ENCODE measurements at places on chromosomes 16 and 17.

DNA sequence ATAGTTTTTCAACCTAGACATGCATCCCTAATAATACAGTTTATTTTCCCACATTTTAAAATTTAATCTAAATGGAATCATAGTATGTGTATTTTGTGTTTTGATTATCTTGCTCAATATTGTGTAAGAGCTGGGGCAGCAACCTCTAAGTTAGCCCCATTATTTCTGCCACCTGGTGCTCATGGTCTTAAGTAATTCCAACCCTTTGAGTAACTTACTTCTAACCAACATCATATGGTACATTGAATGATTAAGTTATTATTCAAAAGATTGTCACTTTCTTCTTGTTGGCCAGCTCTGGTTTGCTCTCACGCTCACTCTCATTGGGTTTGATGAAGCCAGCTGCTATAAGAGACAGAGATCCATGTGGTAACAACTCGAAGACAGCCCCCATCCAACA is 3.9 kb upstream of the KRTAP4-3 start:
- DNase-seq, result peak; percentile 11

- no peak for DNase-seq
These were observed 1.1 kb downstream of the LASP1NB start for GRCh38 chr17:38926293-38927070.

DNA sequence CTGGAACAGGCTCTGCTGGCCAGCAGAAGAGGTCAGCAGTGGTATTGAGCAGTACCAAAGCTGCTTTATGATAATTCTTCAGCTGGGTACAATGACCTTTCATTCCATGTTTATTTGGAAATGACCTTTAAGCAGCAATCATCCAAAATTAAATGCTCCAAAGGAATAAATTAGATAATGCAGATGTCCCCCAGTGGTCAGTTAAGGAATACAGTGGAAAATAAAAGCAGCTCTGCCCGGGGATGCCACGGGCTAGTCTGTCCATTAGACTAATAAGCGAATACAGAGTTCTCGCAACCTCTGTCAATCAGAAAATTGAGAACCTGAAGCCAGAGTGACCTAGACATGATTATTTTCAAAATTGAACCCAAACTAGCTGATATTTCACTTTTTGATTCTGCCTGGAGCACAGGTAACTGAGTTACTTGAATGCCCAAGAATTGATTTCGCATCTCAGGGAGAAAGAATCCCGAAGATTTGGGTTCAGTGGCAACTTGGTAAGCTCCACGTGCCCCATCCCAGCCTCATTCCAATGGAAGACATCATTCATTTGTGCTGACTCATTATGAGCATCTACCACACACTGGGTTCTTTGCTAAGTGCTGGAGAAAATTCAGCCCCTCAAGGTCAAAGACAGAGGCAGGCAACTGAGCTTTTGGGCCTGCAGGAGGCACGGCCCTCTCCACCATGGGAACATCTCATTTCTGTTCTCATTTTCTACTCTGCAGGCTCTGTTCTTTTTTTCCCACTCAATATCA is 34.4 kb upstream of the SLC39A11 start:
- no peak for DNase-seq

DNA sequence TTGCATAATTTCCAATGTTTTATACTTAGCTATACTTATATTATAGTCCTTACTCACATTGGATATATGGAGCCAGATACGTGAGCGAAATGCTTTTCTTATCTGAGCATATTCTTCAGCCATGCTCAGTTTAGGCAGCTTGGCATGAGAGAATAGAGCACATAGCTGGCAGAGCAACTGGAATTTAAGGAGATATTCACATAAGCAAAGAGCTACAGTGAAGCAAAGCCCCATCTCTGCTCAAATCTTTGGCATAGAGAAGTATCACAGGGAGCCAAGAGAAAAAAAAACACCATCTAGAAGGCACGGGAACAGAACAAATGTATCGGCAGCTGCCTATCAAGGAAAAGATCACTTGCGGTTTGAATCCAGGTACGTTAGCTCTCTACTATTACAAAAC is 734.2 kb upstream of the KIF2B start:
- no peak for DNase-seq

GRCh38 chr17:72034000-72034399 is 86.8 kb upstream of the SOX9 start:
- no peak for DNase-seq

GRCh38 chr16:14649816-14650215 is 17.1 kb downstream of the BFAR start:
- no peak for DNase-seq

GRCh38 chr17:55641676-55642081 is 81.0 kb downstream of the TMEM100 start:
- DNase-seq, result no peak

DNA sequence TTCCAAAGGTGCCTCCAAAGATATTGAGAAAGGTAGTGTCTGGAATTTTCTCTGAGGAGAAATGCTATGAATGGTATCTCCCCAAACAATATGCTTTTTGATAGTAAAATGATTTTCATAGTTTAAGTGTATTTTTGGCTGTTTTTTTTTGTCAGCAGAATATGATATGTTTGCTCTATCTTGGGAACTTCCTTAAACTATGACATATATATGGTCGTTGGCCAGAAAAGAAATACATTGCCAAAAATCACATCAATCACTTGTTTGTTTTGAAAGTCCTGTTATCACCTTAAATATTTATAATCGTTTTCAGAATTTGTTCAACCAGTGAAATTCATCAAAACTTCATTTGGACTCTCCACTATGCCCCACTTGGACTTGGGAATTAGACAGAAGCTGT is 816.9 kb downstream of the CDH11 start:
- DNase-seq, result no peak

DNA sequence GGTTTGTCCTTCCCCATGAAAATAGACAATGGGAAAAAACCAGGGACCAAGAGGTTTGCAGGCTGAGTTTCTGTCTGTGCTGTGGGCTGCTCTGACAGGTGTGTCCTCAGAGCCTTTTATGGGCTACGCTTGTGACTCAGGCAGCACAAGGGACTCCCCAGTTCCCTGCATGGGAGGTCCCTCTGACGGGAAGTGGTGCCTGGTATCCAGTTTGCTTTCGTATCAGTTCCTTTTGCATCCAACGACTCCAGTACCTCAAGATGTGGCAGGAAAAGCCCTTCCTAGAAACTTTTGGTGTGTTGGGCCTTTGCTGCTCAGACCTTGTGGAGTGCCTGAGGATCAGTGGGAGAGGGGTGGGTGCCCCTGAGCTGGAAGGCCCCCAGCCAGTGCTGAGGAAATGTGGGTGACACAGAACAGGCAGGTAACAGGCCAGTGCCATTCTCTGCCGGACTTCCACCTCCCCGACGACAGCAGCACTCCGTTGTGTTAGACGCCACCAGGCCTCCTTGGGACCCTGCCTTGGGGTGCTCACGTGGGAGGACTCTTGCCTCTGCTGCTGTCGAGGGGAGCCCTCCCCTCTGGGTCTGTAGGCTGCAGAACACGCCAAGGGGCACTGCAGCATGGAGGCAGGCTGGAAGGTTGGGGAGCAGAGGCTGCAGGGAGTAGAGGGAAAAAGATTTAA is 38.4 kb upstream of the IRF8 start:
- DNase-seq, result no peak

- DNase-seq, result no peak
These were observed 57.0 kb downstream of the BMERB1 start for GRCh38 chr16:15491411-15491810.

DNA sequence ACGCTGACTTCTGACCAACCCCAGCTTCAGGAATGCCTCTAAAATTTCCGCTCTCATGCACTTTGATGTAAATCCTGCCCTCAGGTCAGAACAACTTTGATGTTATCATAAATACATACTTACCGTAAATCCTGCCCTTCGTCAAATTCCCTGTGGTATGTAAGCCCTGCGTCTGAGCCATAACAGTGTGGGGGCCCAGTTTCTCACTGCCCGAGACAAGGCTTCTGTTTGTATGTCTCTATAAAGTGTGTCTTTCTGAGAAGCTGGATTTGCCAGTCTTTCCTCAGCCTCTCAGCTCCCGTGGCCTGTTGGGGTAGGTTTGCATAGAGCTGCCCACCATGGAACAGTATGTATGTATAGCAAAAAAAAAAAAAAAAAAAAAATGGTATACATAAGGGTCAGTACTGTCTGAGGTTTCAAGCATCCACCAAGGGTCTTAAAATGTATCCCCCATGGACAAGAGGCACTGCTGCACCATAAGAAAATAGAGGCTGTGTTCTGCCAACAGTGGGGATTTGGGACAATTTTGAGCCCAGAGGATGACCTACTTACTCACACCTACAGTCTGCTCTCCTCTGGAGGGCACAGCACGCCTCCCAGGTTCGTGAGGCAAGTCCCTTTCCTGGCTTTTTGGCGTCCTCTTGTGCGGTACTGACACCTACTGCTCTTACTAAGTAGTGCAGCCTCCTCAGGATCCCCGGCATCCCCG is 17.5 kb downstream of the PRMT7 start:
- DNase-seq, result peak; percentile 37

DNA sequence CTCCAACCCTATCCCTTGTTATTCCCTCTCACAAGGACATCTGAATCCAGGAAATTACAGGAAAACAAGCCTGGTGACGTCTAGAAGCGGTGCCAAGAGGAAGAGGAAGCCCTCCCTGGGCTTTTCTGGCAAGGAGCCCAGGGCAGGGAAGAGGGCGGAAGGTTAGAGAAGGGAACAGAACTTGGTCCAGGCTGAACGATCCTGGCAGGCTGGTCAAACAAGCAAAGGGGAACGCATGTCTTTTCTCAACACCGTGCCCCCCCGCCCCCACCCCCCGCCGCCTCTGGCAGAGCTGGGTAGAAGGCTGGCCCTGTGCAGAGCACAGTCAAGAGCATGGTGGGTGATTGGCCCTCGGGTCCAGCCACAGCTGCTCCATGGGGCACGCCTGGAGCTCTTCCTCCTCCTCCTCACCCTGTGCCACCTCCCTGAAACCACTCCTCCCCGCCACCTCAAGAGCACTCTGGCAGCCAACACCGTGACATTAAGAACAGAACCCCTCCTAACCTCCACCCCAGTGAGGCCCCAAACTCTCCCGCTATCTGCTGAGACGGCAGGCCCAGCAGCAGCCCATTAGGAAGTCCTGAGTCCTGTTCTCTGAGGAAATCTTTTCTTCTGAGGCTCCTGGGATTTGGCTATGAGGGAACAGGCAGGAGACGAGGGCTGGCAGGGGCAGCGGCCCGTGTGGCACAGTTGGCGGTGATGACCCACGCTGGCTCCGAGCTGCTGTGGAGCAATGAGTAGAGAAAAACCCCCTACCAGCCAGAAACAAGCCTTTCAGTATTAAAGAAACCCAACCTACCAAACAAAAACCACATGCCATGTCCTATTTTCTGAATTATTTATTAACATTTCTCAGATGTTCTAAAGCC is 7.3 kb downstream of the C16orf86 start:
- no peak for DNase-seq

DNA sequence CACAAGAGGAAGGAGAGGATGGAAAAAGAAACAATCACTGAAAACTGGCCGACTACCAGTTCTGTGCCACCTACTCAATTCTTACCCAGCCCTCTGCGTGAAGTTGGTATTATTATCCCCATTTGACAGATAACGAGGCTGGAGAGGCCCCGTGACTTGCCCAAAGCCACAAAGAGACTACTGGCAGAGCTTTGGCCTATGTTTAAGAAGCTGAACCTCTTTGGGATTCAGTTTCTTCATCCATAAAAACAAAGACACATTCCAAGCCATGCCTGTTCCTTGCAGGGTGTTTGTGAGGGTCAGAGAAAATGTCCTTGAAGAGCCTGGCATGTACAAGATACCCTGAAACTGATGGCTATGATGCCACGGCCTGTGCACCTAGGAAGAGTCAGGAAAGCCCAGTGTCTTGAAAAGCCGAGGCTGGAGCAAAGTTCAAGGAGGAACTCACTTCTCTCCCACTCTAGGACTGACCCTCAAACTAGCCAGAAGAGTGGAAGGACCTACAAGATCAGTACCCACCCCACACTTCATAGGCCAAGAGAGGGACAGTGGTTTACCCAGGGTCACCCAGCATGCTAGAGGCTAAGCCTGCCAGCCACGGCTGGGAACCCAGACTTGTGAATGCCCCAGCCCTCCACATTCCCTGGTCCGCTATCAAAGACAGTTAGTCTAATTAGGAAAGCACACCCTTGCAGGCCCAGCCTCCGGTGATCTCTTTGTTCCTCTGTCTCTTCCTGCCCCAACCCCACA is 1.6 kb upstream of the ACSF2 start:
- no peak for DNase-seq

- DNase-seq, result peak; percentile 51
These were observed at the start of gene ZNF652 for GRCh38 chr17:49361902-49362722. ZNF652 (minus strand) TSS chr17:49362250; CDS start chr17:49317725, 44,525 bp downstream.

DNA sequence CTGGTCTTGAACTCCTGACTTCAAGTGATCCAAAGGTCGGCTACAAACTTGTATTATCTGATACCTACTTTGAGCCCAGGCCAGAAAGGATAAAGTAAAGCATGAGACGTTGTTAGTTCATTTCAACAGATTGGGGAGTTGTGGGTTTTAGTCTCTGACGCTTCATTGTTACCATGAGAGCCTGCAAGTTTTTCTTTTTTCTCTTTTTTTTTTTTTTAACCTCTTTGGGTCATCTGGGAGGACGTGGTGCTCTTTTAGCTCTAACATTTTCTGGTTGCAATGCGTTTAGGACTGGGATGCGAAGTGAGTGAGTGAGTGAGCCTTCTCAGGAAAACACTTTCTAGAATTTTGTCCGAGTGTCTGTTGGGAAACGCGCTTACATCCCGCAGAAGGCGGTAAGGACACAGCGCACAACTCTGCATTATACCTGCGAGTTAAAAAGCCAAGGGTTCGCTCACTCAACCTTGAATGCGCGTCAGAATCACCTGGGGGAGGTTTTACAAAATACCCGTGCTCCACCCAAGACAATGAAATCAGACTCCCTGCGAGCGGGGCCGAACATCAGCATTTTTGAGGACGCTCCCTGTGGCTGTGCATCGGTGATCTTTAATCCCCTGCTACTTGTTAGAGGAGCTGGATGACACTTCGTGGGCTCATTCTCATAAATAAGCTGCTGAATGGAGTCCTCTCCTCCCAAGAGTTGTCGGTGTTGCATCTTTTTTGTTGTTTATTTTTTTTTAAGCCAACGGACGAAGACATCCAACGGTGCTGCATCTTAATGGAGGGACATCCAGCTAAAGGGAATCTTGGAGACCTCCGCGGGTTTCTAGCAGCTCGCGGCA is 629 bp upstream of the RNF135 start:
- no peak for DNase-seq

- peak; percentile 14 for DNase-seq
These were observed 105.1 kb downstream of the CHD9 start for GRCh38 chr16:53159781-53160436.

DNA sequence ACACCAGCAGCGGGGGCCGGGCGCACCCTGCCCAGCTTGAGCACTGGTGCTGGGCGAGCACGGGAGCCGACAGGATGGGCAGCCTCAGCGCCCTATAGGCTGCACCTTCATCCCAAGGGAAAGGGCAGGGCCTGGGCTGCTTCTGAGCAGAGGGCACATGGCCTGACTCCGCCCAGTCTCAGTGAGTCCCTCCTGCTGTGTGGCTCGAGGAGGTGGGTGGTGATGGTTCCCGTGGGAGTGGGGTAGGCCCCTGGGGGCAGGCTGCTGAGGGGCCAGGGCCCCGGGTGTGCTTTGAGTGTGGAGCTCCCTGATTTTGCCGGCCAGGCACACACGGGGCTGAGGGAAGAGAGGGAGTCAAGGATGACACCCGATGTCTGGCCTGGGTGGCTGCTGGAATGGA is 37.9 kb downstream of the TSC2 start:
- DNase-seq, result no peak

GRCh38 chr17:12140685-12141084 is 120.0 kb downstream of the MAP2K4 start:
- no peak for DNase-seq

All from HS-5 (cell line).